SW480 (cell line): ENCODE measurements at places on chromosomes 6 and 20.

- no peak for DNase-seq
Observed at GRCh38 chr6:159112714-159113113, 56.5 kb upstream of the FNDC1 start.

DNA sequence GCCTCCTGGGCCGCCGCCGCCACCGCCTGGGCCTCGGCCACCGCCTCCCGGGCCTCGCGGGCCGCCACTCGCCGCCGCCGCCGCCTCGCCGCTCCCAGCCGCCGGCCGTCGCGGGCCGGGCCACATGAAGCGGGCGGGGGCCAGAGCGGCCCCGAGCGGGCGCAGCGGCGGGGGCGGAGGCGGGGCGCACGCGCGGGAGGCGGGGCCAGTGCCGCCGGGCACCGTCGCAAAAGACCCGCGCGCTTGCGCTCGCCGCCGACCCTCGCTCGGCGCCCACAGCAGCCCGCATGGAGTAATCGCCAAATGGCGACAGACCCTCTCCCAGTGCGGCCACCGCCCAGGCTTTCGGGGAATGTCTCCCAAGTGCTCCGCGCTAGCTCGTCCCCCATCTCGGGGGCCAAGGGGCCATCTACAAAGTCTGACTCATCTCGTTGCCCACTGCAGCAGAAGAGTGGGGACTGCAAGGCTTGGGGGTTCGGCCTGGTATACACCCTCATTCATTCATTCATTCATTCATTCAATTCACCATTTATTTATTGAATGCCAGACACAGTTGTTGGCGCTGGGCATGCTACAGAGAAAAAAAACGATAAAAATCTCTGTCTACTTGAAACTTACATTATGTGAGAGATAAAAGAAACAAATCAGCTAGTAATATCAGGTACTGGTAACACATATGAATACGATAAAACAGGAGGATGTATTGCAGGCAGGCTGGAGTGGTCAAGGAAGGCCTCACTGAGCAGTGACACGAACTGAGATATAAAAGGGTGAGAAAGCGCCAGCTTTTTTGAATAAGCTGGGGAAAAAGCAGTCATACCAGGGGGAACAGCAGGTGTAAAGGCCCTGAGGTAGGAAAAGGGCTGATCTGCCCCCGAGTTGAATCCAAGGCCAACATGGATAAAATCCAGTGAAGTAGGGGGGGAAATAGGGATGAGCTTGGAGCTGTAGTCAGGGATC, at the start of gene B4GALT5:
Gene B4GALT5, minus strand, starts transcription at position 126 of the 960 bp plus-strand sequence. CDS start 188 bp downstream, outside the sequence.
- peak; percentile 93 for DNase-seq

DNA sequence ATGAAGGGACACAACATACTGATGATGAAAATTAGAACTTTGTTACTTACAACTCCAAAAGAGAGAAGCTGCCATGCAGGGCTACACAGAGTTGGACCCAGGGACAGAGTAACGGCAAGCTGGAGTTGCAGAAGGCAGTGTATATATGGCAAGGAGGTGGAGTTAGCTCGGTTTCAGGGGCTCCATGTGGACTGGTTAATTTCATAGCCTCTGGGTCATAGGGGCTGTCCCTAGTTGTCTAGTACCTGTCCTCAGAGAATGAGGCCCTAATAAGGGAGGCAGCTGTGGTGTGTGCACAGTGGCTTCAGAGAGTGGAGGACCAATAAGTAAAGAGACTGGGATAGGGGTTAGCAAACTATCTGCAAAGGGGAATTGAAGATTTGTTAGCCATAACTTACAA, 7.9 kb upstream of the ZSCAN12 start:
- DNase-seq, result no peak

GRCh38 chr6:44276667-44277640, 6.7 kb downstream of the TMEM151B start:
- no peak for DNase-seq

DNA sequence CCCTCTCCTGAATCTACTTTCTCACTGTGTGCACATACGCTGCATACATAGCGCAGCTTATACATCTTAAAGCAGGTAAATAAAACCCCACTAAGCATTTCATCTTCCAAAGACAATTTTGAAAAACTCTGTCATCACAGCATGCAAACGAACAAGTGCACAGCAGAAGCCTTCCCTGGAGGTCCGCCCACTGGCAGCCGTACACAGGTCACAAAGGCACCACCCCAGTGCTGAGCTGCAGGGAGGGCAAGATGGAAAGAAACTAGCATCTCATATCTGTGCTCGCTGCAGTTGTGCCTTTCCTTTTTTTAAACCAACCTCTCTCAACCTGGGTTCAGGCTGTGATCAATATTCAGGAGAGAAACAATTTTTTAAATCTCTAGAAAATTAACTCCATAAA, 73.3 kb downstream of the HUS1B start:
- DNase-seq, result no peak

DNA sequence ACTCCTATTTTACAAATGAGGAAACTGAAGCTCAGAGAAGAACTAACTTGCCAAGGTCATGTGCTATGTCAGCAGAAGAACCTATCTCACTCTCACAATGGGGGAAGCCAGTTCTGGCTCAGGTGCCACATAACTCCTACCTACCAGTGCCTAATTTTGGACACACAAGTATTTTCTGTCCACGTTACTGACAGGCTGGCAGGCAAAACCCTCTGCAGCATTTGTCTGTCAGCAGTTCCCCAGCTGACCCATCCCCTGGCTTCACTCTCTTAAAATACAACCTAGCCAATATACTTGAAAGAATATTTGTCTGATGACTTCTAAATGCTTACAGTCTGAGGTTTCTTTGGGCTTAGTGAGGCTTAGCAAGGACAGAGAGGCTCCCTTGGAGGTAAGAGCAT, 15.5 kb downstream of the GSS start:
- DNase-seq, result no peak

- DNase-seq, result no peak
Observed at GRCh38 chr20:2124564-2125213, 23.1 kb downstream of the STK35 start.

DNA sequence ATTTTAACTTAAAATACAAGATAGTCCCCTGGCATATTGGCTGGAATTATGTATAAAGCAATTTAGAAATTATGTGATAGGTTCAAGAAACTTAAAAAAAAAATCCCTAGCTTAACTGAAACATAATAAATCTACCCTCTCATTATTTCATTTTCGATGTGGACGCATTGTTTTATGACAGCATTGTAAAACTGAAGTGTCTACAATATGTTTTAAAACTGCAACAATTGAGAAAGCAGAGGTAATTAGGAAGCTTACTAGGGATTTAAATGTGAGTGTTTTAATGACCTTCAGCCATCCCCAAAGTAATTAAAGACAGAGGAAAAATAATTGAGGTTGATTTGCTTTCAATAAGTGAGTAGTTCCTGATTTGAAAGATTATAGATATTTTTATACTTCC, 776.0 kb downstream of the TBC1D32 start:
- DNase-seq, result no peak

DNA sequence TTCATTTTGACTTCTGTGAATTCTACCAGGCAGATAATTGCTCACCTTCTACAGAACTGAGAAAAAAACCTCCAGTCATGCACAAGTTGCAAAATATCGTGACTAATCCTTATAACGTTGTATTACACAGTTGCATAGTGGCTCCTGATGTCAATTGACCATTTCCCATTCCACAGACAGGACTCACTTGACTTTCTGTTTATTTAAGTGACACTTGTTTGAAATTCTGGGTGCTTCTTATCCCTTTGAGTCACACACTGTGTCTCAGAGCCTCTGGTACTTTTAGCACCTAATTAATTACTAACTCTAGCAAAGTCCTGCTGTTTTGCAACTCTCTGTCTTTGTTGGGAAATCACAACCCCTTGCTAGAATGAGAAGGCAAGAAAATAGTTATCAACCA, 16.2 kb upstream of the RSPO3 start:
- no peak for DNase-seq

DNA sequence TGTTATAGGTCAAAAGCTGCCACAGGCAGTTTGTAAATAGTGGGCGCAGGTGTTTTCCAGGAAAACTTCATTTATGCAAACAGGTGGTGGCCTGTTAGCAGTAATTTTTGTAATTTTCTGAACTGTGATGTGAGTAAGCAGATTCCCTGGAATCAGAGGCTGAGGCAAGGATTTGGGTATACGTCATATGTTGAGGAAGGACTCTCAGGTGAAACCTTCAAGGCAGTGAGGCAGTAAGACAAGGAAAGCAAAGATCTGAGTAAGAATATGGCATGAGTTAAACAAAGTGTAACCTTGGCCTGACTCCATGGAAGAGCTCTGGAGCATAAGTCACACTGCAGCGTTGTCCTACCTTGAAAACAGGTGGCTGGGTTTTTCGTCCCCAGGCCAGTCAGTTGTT, 291.1 kb upstream of the BTBD3 start:
- DNase-seq, result no peak

DNA sequence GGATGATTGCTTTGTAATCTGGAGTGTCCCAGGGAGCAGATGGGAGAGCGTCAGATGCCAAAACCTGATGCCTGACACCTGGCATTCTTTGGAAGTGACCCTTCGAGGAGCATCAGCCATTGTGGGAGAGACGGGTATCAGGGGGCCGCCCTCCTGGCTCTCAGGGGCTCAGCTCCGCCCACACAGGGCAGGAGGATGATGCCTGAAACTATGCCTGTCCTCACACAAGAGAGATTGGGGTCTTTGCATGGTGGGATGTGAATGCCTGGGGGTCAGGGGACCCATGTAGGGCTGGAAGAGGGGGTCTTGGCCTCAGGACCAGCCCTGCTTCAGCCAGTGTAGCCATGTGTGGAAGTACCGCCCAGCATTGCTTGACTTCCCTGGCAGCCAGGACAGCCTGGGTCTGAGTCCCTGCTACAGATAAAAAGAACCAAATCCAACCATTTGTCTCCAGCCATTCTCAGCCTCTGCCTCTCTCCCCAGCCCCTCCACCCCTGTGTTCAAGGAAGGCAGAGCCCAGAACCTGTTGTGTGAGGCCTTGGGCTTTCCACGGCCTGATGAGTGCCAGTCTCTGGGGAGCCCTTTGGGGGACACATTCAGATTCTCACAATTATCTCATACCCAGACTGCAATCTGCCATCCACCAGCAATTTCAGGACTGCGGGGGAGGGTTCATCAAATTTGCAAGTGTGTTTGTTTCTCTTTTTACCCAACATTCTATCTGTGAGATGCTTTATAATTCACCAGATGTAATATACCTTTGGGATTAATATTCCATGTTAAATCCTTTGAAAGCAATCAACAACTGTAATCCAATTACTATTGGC, 371.2 kb downstream of the PREX1 start:
- DNase-seq, result no peak

GRCh38 chr6:154593122-154593521, 82.6 kb upstream of the CNKSR3 start:
- no peak for DNase-seq

DNA sequence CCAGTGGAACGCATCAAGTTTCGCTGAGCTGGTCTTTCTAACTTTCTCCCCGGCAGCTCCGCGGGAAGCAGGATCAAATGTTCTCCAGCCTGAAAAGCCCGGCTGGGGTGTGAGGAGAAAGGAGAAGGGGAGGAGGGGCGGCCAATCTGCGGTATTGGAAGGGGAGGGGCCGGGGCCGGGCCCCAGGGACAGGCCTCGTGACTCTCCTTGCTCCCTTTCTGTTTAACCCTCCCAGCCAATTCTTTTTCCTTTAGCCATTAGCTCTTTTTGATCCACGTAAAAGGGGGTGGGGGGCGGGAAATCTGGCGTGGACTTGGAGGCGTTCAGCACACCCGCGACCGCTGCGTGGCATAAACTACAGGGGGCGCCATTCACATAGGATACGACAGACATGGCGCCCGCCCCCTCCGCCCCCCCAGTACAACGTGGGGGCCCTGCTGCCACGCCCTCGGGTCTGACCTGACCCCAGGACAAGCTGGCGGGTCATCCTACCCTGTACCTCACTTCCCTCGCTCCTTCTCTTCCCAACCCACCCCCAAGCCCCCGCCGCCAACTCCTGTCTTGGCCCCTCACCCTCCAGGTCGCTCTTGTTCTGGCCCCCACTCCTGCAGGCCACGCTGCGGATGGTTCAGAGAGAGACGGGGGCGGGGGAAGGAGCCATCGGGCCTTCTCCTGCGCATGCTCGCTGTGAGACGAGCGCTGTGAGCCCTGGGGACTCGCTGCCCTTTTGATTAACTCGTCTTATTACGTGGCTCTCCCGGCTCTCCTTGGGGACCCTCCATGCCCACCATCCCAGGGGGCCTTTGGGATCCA, 7.8 kb upstream of the MDGA1 start:
- no peak for DNase-seq

DNA sequence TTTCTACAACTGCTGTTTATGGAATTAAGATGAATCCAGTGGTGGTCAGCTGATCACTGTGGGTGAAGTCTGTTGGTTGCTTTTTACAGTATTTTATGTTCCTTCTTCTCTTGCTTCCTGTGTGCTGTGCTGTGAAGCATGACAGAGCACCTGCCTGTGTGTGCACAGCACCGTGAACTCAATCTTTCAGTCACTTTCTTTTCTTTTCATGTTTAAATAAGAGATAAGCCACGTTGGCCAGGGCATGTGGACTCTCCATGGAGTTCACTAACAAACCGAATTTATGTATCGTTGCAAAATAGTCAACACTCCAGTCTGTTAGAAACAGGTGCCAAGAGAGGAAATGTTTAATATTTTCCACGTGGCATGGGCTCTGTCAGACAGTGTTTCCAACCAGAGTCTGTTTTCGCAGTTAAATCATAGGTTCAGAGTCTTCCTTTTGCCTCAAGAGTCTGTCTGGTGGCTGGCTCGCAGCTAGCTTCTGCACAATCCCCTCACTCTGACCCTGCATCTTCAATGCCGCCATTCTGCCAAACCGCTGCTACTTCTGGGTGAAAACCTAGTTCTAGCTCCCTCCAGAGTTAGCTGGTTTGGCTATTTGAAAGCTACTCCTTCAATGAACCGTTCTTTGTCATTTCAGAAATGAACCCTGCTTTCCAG, 73.2 kb downstream of the QRSL1 start:
- no peak for DNase-seq

DNA sequence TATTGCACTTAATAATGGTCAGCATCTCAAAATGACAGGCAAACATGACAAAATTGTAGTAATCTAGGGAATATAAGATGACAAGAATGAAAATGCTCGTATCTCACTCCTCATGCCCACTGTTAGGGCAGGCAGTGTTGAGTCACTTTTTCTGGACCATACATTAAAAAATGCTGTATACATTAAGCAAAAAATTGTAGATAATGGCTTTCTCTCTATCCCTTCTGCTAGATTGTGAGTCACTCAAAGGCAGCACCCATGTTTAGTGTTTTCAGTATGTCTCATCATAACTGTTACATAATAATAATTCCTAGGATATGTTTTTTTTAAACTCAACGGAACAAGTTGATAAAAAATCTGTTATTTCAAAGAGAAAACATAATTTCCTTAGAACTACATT, 199.3 kb downstream of the TENT5A start:
- no peak for DNase-seq

- no peak for DNase-seq
Observed at GRCh38 chr20:36274181-36274841, 31.8 kb upstream of the DLGAP4 start.

GRCh38 chr6:169070506-169071176, 183.0 kb downstream of the THBS2 start:
- DNase-seq, result peak; percentile 68

DNA sequence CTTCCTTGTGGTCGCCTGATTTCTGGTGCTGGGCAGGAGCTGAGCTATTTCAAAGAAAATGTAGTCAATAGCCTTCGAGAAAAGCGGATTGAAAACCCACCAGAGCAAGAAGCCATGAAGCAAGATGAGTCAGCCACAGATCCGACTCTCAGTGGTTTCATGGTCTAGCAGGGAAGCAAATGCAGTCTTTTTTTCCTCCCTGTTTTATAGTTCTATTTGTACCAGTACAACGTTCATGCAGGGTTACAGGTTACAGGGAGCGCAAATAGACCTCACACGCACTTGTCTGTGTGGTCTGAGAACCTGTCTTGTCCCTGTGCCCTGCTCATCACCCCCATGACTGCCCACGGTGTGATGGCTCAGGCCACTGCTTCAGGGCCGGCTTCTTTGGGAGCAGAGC, 309.8 kb upstream of the SUPT3H start:
- DNase-seq, result no peak
